ENCODE measurements at places on chromosomes 2 and 18.
A peak's percentile ranks its signal among the peaks of the same experiment; 100 is the strongest.

DNA sequence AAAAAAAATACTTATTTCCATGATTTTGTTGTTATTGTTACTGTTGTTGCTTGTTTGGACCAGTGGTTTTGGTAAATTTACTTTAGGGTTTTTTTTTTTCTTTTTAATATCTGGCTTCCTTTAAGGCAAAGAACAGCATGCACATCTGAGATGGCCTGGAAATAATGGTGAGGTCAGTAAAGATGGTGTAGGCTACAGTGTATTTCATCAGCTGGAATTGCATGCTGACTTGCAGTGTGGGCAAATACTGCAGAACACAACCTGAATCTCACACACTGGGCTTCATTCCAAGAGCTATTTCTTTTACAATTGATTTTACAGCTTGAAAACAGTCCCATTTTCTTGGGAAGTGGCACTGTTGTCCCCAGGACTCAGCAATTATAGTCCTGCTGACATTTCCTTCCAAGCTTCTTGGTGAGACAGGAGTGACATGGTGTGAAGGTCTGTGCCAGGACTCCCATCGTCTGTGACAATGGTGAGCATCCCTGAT lies 376.1 kb upstream of the SOX11 start:
- DNase-seq = no peak
- H3K4me3 ChIP-seq = no peak overlapping the region
- H3K4me1 ChIP-seq = no peaks in the 10 kb centered on the region
- H3K36me3 ChIP-seq = no peaks in the 10 kb centered on the region
- H3K27me3 ChIP-seq = no peaks in the 10 kb centered on the region

DNA sequence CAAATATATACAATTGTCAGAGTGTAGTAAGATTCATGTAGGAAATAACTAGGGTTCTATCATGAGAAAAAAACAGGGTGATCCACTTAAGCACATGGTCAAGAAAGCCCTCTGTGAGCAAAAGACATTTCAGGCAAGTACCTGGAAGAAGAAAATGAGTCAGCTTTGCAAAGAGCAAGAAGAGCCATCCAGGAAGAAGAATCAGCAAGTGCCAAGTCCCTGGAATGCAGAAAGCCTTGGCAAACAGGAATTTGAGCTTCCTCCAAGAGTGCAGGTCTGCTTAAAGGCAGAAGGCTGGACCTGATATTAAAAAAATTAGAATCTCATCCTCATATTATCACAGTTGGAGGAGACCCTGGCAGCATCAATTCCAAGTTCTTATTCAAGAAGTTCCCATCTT lies 188.5 kb upstream of the CELF4 start:
- no peak overlapping the region for H3K27ac ChIP-seq
- DNase-seq = no peak
- no peak overlapping the region for H3K4me3 ChIP-seq

GRCh38 chr2:230947908-230948365 lies 22.9 kb upstream of the GPR55 start:
- no peak for DNase-seq
- no peak overlapping the region for H3K27ac ChIP-seq
- no peaks in the 10 kb centered on the region for H3K4me1 ChIP-seq
- no peaks in the 10 kb centered on the region for H3K27me3 ChIP-seq

DNA sequence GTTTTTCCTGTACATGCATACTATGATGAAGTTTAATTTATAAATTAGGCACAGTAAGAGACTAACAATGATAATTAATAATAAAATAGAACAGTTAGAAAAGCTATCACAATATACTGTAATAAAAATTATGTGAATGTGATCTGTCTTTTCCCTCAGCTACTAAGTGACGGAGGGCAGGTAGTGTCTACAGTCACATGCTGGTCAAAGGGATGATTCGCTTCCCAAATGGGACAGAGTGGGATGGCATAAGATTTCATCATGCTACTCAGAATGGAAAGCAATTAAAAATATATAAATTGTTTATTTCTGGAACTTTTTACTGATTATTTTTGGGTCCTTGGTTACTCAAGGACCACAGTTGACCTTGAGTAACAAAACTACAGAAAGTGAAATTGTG lies 71.5 kb downstream of the DAW1 start:
- peaks cover 2% of the 10 kb centered on the region for H3K4me1 ChIP-seq
- no peak overlapping the region for H3K27ac ChIP-seq
- no peak overlapping the region for H3K4me3 ChIP-seq
- H3K27me3 ChIP-seq = no peaks in the 10 kb centered on the region
- no peaks in the 10 kb centered on the region for H3K36me3 ChIP-seq

DNA sequence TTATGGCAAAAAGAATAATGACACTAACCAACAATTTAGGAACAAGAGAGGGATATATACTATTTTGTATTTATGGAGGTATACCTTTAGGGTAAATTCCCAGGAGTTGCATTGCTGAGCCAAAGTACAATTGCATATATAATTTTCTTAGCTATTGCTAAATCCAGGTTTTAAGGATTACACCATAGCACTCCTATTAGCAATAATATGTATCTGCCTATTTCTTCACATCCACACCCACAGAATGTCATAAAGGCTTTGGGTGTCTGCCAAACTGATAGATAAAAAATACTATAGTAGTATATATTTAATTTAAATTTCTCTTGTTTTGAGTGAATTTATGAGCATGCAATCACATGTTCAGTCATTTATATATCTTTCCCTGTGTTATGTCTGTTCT lies 11.5 kb upstream of the SERPINB13 start:
- H3K36me3 ChIP-seq = no peaks in the 10 kb centered on the region
- no peaks in the 10 kb centered on the region for H3K27me3 ChIP-seq
- H3K4me1 ChIP-seq = no peaks in the 10 kb centered on the region
- H3K4me3 ChIP-seq = no peak overlapping the region
- no peak for DNase-seq

DNA sequence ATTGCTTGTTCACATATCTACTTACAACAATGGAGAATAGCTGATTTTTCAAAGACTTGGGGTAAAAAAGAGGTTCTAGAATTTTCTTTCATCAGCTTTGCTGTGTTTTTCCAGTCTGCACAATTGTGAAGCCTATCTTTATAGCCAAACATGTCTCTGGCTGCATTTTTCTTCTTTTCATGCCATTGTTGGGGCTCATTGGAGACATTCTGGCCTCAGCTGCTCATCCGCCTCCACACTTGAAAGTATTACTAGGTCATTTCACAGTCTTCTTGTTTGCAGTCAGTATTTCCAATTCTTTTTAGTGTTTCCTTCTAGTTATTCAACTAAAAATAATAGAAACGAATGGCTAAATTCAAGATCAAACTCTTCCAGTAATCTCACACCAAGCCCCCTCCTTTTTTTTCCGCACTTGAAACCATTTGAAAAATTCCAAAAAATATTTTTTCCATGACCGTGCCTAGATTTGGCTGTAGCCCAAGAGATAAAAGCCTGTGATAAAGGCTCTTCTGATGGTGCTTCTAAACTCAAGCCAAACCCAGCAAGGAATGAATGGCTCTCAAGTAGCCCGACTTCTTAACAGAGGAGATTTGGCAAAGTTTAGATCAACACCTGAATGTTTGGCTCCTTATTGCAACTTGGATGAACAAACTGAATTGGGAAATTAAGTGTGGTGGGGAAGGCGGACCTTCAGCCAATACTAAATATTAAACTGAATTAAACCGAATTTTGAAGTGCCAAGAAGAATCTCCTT lies 103.4 kb downstream of the NRP2 start:
- no peak overlapping the region for H3K27ac ChIP-seq
- DNase-seq = no peak
- H3K27me3 ChIP-seq = no peaks in the 10 kb centered on the region
- peaks cover 8% of the 10 kb centered on the region for H3K4me1 ChIP-seq
- H3K36me3 ChIP-seq = no peaks in the 10 kb centered on the region

GRCh38 chr2:100733391-100734187 lies 86.3 kb upstream of the NPAS2 start:
- H3K27me3 ChIP-seq = no peaks in the 10 kb centered on the region
- no peak overlapping the region for H3K27ac ChIP-seq
- no peaks in the 10 kb centered on the region for H3K36me3 ChIP-seq
- DNase-seq = no peak
- H3K4me1 ChIP-seq = no peaks in the 10 kb centered on the region
- H3K4me3 ChIP-seq = no peak overlapping the region

- H3K4me1 ChIP-seq = peaks cover 7% of the 10 kb centered on the region
- no peaks in the 10 kb centered on the region for H3K27me3 ChIP-seq
- no peak overlapping the region for H3K4me3 ChIP-seq
- no peak for DNase-seq
Observed at GRCh38 chr18:74624466-74624865, 26.8 kb downstream of the ZNF407 start.

- DNase-seq = no peak
- no peak overlapping the region for H3K27ac ChIP-seq
- no peaks in the 10 kb centered on the region for H3K36me3 ChIP-seq
- H3K4me1 ChIP-seq = no peaks in the 10 kb centered on the region
Observed at GRCh38 chr2:1162768-1163584, 212.3 kb downstream of the SNTG2 start.

- no peak for DNase-seq
- no peak overlapping the region for H3K27ac ChIP-seq
- no peaks in the 10 kb centered on the region for H3K4me1 ChIP-seq
- H3K27me3 ChIP-seq = no peaks in the 10 kb centered on the region
- H3K4me3 ChIP-seq = no peak overlapping the region
- H3K36me3 ChIP-seq = no peaks in the 10 kb centered on the region
Observed at GRCh38 chr2:175861958-175862357, 140.1 kb downstream of the LNPK start.

DNA sequence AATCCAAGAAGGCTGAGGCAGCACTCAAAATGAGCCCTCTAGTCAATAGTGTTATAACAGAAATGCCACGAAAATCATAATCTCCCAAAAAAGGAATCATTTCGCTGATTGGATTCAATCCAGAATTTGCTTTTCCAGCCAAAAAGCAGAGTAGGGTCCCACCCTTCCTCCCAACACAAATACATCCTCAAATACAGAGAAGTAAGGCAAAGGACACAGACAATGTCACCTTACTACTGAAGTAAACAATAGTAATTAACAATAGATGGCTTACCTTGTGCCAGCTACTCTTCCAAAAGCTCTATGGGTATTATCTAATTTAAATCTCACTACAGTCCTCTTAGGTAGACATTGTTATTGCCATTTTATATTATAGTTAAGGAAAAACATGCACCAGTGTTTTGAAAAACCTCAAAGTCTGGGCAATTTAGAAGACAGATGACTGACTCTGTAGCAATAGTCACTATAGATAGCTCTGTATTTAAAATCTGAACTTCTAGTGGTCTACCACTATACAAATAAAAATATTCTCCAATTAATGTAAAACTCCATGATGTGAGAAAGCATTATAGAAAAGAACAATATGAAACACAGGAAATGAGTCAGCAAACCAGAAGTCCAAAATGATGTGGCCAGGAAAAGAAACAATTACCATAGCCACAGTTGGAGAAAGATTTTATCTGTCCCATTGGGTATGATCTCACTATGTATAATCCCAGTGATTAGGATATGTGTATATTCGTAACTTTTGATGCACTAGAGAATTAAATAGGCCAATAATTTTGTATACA lies 305.0 kb upstream of the ERBB4 start:
- no peaks in the 10 kb centered on the region for H3K27me3 ChIP-seq
- H3K4me1 ChIP-seq = no peaks in the 10 kb centered on the region
- no peak overlapping the region for H3K4me3 ChIP-seq
- H3K27ac ChIP-seq = no peak overlapping the region

- no peak overlapping the region for H3K27ac ChIP-seq
- H3K4me1 ChIP-seq = peaks cover 1% of the 10 kb centered on the region
- DNase-seq = no peak
- no peaks in the 10 kb centered on the region for H3K27me3 ChIP-seq
- H3K4me3 ChIP-seq = peak overlapping the region; percentile 52
Observed at GRCh38 chr2:33476793-33477190, 343 bp downstream of the RASGRP3 start.

DNA sequence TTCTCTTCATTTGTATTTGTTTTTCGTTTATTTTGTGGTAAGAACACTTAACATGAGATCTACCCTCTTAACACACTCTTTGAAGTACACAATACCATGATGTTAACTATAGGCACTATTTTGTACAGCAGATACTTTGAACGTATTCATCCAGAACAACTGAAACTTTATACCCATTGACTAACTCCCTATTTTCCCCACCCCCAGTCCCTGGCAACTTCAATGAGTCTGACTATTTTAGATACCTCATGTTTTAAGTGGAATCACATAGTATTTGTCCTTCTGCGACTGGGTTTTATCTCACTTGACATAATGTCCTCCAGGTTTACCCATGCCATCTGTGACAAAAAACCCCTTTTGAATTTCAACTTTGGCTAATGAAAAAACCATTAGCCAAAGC lies 356.3 kb upstream of the CDH20 start:
- peaks cover 5% of the 10 kb centered on the region for H3K4me1 ChIP-seq
- H3K4me3 ChIP-seq = no peak overlapping the region
- DNase-seq = no peak
- no peaks in the 10 kb centered on the region for H3K27me3 ChIP-seq
- no peaks in the 10 kb centered on the region for H3K36me3 ChIP-seq

DNA sequence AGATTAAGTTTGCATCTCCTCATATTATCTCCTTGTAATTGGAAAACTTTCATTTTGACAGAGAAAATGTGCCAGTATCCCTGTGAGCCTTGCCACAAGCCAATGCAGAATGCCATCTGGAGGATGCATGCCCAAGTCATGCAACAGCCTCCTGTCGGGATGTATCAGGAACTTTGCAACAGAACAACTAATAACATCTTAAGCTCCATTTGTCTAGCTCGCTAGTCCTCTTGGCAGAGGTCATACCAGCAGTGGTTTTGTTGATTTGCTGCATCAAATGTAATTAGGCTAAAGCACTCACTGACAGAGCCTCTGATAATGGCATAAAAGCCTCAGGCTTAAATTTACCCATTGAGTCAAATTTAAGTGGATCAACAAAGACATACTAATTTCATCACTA lies 125.8 kb downstream of the UBE2E3 start:
- H3K27ac ChIP-seq = no peak overlapping the region
- DNase-seq = no peak
- H3K27me3 ChIP-seq = no peaks in the 10 kb centered on the region
- H3K4me3 ChIP-seq = no peak overlapping the region
- H3K36me3 ChIP-seq = no peaks in the 10 kb centered on the region

- no peaks in the 10 kb centered on the region for H3K36me3 ChIP-seq
- DNase-seq = no peak
- no peaks in the 10 kb centered on the region for H3K27me3 ChIP-seq
- H3K27ac ChIP-seq = no peak overlapping the region
- H3K4me3 ChIP-seq = no peak overlapping the region
Observed at GRCh38 chr2:43462866-43463641, 132.8 kb downstream of the THADA start.

DNA sequence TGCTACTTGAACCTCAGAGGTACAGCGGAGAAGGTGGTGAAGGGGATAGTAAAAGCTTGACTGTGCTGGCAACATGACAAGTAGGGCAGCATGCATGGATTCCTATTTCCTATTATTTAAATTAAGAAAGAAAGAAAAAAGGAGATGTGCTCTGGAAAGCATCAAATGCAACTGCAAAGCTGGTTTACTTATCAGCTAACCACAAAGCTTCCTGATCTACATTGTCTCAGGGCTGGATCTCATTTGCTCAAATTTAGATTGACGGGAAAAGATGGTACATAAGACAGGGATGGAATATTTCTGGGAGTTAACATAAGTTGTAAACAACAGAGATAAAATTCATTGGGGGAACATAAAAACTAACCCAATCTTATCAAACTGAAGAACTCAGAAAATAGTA lies 178.0 kb downstream of the RIT2 start:
- H3K36me3 ChIP-seq = no peaks in the 10 kb centered on the region
- no peak overlapping the region for H3K27ac ChIP-seq
- H3K4me1 ChIP-seq = no peaks in the 10 kb centered on the region
- no peak for DNase-seq
